Kidney epithelial cell (primary cell): ENCODE measurements at places on chromosomes 4 and X.
A peak's percentile ranks its signal among the peaks of the same experiment; 100 is the strongest.

- DNase-seq, result no peak
These were observed 111.0 kb downstream of the FRYL start for GRCh38 chr4:48669086-48669485.

DNA sequence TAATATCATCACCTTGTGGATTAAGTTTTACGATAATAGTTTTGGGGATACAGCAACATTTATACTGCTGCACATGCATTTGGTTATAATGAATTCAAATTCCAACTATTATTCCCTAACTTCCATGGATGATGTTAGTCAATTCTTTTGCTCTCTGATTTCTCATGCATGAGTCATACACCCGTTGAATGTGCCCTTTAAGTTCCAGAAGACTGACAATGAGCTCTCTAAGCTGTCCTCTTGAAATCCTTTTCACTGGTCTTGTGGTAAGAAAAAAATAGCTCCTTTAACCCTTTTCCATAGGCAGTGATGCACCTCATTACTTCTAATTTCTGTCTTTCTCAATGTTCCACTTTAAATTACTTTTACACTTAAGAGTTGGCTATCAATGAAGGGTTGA is 1095.2 kb upstream of the POU3F4 start:
- no peak for DNase-seq

DNA sequence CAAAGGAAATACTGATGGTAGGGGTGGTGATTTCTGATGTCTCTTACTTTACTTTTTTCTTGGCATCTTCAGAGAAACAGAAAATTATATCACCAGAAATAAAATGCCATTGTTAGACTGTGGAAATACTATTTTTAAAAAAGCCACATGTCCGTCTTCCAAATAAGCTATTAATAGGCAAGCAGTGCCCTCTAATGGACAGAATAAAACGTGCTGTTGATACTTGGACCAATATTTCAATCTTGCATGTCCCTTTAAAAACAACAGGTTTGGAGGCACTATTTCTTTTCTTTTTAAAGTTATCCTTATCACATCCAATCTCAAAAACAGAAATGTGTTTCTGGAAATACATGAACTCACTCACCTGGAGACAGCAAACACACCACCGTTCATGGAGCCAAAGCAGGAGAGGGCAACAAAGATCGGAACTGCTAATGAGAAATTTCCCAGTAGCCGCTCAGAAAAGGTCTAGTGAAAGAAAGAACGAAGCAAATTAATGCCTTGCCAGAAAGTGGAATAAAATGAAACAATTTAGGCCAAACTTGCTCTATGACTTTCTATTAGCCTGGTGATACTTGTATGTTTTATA is 59.2 kb downstream of the SLC7A11 start:
- DNase-seq, result peak; percentile 34

GRCh38 chr4:5615496-5616075 is 92.8 kb downstream of the EVC2 start:
- no peak for DNase-seq

DNA sequence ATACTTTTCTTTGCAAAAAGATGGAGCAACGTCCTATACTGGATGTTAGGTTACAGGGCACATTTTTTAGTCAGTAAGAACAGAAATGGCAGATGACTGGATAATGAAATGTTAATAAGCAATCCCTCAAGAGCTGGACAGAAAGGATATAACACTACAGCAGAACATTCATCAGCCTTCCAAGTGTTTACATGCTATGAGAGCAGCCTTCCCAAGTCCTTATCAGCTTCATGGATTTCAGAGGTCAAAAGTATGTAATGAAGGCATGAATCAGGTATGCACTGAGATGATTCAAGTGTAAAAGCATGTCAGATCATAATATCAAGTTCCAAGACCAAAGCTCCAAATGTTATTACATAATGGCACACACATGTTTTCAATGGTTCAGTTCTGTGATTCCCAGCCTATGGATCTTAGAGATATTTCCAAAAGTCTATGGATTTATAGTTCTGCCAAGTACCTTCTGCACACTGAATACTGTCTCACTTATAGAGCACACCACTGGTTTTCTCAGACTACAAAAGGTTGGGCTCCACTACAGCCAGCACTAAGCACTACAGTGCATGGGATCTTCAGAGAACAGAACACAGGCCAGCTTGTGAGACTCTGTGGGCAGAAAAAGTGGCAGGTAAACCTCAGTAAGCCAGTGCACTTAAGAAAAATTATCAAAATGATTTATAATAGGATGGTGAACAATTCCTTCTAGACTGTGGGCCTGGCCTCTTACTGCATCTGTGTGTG is 49.2 kb downstream of the GPC4 start:
- DNase-seq, result no peak

DNA sequence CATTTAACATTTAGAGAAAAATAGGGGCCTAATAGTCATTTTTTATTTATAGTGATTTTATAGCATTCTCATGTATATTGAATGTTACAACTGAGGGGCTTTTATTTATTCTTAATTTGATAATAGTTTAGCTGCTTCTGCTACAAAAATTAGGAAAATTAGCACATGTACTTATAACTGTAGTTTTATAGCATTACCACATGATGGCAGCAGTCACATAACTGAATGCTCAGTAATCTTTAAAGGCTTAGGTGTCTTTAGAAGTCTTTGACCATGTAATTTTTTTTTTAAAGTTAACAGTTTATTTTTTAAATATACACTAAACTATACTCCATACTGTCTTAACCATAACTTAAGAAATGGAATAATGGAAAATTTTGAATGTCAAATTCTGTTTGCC is 136.6 kb downstream of the STAG2 start:
- DNase-seq, result no peak

DNA sequence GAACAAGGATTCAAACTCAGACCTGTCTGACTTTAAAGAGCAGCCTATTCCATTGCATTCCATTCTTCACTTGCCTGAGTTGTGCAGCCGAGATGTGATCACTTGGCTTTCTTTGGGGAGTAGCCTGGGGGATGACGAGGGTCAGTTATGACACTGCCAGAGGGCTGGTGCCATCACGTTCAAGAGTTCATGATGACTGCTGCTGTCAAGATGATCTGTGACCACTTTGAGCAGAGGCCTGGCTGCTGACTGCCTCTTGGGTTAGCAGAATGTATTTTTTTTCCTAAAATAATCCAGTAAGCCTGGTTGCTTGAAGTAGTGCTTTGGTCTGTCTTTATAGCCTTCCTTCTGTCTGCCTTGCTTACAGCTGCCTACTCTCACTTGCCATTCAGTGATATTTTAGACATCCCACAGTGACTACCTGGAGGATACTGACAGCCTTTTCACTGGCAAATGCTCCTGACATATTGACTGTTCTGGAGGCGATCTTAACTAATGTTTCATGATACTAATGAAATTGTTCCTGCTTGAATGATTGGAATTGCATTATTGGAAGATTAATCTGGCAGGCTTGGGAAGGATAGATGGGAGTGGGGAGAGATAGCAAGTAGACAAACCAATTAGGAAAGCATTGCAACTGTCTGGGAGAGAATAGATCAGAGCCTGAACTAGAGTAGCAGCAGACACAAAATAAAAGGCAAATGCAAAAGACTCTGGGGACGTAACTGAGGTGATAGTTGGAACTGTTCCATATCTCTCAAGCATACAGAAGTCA is 221.6 kb upstream of the LCORL start:
- DNase-seq, result no peak

GRCh38 chr4:96352051-96352517 is 512.2 kb downstream of the PDHA2 start:
- no peak for DNase-seq

DNA sequence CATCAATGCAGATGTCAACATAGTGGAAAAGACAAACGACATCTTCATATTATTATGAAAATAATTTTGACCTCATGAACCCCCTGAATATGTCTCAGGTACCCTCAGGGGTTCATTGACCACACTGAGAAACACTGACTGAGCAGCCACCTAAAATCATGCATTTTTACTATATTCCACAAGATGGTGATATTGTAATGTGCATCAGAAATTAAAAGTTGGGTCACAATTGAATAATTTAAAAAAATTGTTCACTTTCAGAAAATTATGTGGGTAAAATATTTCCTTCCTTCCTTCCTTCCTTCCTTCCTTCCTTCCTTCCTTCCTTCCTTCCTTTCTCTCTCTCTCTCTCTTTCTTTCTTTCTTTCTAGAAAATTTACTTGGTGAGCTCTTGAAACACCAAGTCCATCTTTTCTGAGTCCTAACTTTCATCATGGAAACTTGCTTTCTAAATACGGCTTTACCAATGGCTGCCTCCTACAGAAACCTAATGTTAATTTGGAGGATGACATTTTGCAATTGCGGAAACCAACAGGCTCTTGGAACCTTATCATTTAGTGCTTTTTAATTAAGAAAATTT is 103.6 kb downstream of the RTL3 start:
- no peak for DNase-seq

DNA sequence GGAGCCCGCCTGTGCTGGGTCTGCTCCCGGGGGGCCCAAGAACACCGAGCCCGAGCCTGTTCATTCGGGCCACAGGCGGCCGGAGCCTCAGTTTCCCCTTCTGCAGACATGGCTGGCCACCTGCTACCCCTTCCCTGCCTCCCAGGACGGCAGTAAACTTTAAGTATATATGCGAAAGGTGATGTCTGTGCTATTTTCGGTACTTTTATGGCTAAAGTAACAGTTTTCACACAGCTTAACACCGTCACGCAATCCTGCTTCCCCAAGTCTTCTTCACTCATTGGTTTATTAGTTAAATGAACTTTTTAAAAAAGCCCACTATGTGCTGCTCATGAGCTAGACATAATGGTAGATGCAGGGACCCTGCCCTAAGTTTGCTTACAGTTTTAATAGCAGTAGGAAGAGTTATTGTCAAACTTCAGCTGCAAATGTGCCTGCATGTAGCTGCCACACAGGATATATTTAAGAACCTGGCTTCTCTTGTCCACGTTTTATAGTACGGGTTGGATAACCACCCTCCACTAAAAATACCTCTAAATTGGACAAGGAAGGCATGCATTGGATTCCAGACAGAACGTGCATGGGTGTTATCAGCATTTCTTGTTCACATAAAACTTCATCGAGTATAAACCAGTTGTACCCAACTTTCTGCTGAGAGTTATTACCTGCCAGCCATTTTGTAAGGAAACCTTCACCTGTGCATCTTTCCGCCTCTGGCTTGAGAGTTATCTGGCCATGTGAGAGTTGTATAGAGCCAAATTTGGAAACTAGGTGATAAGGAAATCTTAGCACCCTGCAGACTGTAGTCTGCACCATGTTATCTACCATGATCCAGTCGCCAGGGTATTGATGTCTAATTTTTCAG is 741 bp downstream of the ANAPC4 start:
- no peak for DNase-seq

- DNase-seq, result no peak
These were observed 399.6 kb upstream of the RPS6KA3 start for GRCh38 chrX:20666331-20666730.

GRCh38 chrX:49892542-49892941 is 13.3 kb downstream of the USP27X start:
- DNase-seq, result no peak

DNA sequence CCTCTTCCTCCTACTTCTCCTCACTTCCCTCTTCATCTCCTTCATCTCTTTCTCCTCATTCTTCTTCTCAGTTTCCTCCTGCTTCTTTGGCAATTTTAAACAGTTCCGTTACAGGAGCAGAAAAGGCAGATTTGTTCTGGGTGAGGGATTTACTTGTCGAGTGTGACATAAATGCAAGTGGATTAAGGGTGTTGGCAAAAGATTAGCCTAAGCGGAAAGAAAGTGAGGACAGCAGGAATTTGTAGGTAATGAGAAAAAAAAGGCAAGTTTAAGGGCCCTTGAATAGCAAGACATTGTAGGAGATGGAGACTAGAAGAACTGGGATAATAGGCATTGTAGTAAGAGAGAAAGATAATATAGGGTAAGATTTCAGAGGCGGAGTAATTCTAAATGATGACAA is 841.6 kb downstream of the RAPGEF2 start:
- no peak for DNase-seq

DNA sequence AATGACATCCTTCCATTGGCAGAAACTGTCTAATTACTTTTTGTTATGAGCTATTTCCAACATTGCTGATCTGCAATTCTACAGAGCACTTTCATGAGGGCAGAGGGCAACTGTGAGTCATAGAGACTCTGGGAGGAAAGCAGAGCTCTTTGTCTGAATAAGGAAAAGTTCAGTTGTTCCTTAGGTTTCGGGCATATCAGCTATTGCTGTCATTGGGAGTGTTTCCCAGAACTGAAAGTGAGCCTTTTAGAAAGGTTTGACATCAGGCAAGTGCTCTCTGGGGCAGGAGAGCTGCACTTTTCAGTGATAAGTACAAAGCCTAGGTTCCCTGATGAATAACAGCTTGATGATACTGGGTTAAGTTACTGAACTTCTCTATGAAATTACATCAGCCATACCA is 119.2 kb upstream of the EDNRA start:
- peak; percentile 71 for DNase-seq

- no peak for DNase-seq
These were observed 18.1 kb upstream of the FAM241A start for GRCh38 chr4:112127048-112127637.

- DNase-seq, result no peak
These were observed 39.3 kb downstream of the RNF212 start for GRCh38 chr4:1074077-1074476.

GRCh38 chrX:118423558-118423957 is 72.1 kb upstream of the DOCK11 start:
- no peak for DNase-seq

DNA sequence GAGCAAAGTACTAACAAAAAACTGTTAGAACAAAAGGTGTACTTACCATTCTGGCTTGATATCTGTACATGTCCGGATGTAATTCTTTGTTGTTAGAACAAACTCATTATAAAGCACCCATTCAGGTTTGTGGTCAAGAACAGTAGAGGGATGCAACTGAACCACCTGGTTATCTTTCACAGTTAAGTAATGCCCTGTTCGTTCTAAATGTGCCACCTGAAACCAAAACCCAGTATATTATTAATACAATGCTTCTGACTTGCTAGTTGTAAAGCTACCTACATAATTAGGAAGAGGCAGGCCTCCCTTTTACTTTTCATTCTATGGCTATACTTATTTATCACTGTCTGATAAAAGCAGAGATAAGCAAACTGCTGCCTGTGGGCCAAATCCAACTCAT is 54.8 kb downstream of the DHX15 start:
- DNase-seq, result no peak

DNA sequence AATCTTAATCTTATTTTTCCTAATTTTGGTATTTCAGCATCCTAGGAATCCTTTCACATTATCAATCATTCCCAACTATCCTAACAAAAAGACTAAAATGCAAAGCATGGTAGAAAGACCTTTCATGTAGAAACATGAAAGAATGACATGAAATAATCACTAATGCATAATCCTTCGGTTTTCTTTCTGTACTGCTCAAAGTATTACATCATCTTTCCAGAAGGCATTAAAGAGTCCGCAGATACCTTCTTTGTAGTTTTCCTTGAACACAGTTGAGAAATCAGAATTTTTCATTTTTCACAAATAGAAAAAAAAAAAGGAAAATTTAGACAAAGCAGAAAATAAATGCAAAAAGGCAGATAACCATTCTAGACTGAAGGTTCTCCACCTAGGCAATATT is 11.5 kb downstream of the RCHY1 start:
- no peak for DNase-seq

- no peak for DNase-seq
These were observed 10.7 kb downstream of the TIFA start for GRCh38 chr4:112274959-112275358.
